CD4-positive, alpha-beta T cell treated with Interleukin-1 beta for 1 hour (primary cell): ENCODE measurements at places on chromosomes 7 and 10.

DNA sequence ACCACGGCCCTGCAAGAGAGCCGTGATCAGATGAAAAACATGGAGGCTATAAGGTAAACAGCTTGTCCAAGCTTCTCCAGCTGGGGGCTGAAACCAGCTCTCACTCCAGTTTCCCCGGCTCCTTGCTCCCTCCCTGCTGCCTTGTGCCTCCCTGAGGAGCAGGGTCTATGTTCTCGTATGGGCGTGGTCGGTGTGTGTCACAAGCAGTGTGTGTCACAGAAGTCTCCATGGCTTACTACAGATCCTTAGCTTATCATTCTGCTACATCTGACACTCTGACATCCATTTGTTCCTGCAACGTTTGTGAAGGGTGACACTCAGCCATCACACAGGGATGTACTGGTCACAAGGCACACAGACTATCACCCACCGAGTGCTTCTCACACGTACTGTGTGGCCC lies 54.6 kb downstream of the CSGALNACT2 start:
- DNase-seq = no peak

GRCh38 chr7:23168111-23168885 lies 13.6 kb upstream of the NUP42 start:
- DNase-seq = no peak

GRCh38 chr7:66630531-66630930 lies 1.9 kb downstream of the KCTD7 start:
- DNase-seq = no peak

DNA sequence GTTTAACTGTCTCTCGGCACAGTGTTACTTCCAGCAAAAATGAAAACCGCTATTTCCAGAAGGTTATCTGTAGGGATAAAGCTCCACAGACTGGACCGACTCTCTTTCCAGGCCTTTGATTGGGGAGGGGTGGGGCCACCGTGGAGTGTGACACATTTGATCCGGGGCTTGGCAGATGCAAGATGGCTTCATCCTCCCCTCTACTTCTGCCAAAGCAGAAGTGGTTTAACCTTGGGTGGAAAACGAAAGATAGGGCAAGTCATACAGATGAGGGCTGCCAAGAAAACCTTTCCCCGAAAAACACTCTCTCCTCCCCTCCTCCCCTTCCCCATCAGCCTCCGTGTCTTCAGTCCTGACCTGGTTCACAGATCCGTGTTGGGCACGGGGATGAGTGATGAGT lies 139.7 kb upstream of the SH2B2 start:
- no peak for DNase-seq

DNA sequence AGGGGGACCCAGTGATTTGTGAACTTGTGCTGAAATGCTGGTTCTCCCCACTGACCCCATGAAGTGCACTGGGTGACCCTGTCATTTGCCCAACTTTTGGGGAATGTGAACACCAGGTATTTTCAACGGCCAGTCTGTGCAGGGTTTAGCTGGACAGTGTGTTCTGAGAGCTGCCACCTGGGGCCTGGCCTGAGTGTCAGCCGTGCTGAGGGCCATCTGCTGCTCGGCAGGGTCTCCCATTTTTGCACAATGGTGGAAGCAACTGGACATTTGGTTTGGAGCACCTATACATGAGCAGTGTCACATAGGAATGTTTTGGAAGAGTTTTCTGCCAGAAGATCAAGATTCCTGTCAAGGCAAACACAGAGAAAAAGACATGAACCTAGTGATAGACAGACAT lies 5.2 kb downstream of the CHN2 start:
- DNase-seq = no peak

DNA sequence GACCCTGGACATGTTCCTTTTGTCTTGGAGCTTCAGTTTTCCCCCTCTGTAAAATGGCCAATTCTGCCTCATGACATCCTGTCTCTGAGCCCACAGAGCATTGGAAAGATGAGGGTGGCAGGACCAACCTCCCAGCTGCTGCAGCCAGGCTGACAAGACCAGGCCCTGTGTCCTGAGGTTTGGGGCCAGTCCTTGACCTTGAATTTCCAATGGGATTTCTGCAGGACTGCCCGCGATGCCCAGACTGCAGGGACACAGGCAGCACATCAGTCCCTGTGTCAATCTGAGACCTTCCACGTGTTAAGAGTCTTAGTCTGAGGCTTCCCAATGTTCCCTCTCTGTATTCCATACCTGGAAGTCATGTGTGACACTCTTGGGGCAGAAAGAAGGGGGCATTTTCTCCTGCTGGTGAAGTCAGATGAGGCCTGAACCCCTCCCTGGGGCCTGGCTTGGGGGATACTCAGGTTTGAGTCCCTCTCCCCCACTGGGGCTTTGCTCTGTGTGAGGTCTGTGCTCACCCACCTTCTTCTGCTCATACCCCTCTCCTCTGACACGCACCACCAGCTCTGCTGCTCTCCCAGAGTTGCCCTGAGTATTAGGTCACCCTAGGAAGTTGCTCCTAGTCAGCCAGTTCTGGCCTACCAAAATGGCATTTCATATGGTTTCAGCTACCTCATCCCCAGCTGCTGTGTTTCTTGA lies 79.2 kb downstream of the ADCY1 start:
- no peak for DNase-seq

GRCh38 chr7:130143986-130144311 lies 61.3 kb downstream of the TMEM209 start:
- DNase-seq = no peak

- DNase-seq = no peak
These were observed 10.7 kb upstream of the IDI2 start for GRCh38 chr10:1036341-1036791.

DNA sequence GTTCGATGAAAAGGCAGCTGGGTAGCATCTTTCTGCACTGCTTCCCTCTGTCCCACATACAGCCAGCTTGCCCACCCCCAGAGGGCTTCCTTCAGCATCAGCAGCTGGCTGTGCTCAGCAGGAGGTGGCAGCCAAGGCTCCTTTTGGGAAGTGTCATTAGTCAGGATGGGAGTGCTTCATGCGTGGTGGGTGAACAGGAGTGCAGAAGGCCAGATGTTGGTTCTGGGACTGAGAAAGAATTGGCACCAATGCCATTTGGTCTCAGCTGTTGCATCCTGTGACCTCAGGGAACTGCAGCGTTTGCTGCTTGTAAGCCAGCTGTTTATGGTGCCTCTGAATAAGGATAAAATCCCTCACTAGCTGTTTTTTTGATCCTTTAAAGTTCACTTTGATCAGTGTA lies 131.1 kb upstream of the SORCS3 start:
- DNase-seq = no peak

- no peak for DNase-seq
These were observed 198.6 kb downstream of the TMEM178B start for GRCh38 chr7:141272417-141272816.

- no peak for DNase-seq
These were observed 146.5 kb downstream of the MAD1L1 start for GRCh38 chr7:2086229-2086628.

DNA sequence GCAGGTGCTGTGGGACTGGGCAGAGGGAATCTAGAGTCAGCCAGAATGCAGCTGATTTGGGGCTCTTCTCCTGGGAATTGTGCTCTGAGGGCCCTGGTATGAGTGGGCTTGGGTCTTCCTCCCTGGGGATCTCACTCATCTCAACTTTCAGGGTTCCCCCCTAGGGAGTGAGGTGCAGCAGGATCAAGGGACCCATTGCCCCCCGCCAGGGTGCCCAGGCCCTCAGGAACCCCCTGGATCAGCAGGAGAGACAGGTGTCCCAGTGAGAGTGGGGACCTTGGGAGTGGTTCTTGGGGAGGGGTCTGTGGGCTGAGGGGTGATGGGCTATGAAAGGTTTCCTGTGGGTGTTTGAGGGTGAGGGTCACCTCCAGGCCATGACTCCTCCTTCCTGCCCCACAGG lies 17.6 kb upstream of the VOPP1 start:
- DNase-seq = no peak

DNA sequence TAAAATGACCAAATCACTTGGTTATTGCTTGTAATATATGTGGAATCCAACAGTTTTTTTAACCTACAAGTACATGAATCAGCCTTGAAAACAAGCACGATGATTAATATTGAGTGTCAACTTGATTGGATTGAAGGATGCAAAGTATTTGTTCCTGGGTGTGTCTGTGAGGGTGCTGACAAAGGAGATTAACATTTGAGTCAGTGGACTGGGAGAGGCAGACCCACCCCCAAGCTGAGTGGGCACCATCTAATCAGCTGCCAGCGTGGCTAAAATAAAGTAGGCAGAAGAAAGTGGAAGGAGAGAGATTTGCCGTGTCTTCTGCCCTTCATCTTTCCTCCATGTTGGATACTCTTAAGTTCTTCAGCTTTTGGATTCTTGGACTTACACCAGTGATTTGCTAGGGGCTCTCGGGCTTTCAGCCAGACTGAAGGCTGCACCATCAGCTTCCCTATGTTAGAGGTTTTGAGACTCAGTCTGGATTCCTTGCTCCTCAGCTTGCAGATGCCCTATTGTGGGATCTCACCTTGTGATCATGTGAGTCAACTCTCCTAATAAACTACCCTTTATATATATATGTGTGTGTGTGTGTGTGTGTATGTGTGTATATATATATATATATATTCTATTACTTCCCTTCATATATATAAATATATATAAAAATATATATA lies 118.4 kb upstream of the WDR11 start:
- no peak for DNase-seq

- no peak for DNase-seq
These were observed 89.8 kb downstream of the CREM start for GRCh38 chr10:35216303-35216905.

GRCh38 chr10:109957092-109957797 lies 33.9 kb upstream of the XPNPEP1 start:
- no peak for DNase-seq

GRCh38 chr10:97074256-97075145 lies 111.3 kb downstream of the SLIT1 start:
- DNase-seq = no peak

- no peak for DNase-seq
These were observed 72.5 kb upstream of the CC2D2B start for GRCh38 chr10:95835149-95835860.

DNA sequence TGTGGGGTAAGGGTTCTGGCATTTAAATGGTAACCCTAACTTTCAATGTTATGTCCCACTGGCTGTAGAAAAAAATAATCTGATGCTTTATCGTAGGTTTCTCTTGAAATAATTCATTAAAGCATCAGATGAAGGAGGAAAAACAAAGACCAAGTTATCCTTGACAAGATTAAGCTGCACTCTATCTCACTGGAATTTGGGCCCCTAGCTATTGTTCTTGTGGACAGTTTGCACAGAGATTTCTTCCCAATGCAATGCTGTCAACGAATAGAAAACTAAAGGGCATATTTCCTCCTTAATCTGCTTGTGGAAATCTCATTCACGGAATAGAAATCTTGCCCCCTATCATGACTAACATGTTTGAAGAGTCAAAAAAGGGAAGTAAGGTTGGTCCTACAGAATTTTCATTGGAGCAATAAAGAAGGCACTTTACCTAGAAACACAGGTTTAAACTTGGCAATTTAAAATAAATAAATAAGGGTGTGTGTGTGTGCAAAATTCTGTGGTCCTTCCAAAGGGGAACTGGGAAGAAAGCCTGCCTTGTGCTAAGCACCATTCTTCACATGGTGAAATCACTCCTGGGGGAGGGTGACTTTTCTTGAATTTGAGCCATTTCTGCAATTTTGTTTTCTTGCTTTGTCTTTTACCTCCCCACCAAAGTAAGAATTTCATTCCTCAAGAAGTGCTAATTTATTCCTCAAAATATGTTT lies 242.8 kb downstream of the GLI3 start:
- no peak for DNase-seq

DNA sequence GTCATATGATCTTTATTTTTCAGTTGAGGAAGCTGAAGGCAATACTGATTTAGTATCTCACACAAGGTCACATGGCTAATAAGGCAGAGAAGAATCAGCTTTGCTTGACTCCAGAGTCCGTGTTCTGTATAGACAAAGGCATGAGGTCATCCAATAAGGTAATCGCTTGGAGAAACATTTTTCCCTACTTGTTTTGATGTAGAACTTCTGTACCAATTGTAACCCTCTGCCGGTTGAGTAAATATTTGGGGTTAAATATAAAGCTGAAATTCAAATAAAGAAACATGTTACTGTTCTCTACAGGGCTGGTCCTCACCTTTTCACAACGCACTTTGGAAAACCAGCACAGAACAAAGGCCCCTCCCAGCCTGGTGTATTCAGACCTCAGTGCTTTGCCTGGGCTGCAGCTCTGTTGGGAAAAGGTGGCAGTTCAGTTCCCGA lies 83.0 kb upstream of the INSYN2A start:
- DNase-seq = no peak
